Cardiac fibroblast (primary cell): ENCODE measurements at places on chromosomes 5 and 9.

DNA sequence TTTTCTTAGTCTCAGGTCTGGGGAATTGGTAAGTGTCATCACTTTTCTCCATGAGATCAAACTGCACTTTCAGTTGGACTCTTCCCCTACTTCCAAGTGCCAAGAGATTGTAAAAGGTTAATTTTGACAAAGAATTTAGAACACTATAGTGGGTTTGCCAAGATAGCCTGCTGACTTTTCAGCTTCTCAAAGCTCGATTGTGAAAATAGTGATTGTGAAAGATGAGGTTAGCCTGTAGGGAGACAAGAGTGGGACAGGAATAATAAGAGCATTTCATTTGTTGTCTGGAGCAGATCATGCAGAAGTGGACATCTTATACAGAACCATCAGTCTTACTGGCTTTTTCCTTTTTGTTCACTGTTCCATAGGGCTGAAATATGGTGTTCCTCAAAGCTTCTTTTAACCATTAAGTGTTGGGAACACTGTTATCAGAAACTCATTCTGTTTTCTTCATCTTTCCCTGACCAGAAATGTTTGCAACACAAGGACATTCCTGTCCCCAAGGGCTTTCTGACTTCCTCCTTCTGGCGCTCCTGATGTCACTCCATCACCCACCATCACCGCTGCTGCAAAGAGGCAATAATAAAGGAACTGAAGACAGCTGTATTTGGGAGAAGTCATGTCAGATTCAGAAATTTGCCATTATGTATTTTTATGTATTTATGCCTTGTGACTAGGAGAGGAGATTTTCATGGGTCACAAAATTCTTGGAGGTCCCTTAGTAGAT, 11.6 kb upstream of the SPTAN1 start:
- peak; percentile 39 for DNase-seq

DNA sequence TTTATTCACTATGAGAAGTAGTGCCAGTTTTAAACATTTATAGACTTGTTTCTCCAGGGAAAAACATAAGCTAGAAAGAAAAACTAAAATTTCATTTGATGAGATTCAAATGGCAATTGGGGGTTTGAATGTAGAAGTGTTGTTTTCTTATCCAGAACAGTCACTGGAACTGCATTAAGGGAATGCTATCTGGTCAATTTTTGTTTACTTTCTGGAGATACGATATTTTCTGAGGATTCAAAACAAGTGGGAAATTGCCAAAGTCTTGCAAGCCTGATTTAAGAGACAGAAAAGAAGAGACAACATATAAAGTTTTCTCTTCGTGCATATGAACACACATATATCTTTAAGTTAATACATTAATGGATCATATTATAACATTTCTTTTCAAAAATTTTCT, 118.4 kb downstream of the NXNL2 start:
- peak; percentile 13 for DNase-seq

- DNase-seq, result no peak
Observed at GRCh38 chr5:142796492-142797109, 26.4 kb downstream of the ARHGAP26 start.

DNA sequence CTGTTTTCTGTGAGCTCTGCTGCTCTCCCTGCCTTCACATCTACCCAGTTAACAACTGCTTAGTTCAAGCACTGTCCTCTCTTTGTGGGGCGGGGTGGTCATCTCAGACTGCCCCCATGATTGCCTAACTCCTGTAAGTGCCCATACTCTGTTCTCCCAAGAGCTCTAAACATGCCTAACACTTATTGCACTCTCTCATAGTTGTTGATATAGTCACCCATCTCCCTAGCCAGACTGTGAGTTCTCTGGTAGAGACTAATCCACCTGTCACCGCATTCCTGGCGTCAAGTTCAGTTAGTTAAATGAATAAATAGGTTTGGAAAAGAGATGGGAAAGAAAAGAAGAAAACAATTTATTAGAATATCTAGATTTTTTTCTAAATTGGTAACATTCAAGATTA, 18.3 kb upstream of the MUSK start:
- peak; percentile 89 for DNase-seq

DNA sequence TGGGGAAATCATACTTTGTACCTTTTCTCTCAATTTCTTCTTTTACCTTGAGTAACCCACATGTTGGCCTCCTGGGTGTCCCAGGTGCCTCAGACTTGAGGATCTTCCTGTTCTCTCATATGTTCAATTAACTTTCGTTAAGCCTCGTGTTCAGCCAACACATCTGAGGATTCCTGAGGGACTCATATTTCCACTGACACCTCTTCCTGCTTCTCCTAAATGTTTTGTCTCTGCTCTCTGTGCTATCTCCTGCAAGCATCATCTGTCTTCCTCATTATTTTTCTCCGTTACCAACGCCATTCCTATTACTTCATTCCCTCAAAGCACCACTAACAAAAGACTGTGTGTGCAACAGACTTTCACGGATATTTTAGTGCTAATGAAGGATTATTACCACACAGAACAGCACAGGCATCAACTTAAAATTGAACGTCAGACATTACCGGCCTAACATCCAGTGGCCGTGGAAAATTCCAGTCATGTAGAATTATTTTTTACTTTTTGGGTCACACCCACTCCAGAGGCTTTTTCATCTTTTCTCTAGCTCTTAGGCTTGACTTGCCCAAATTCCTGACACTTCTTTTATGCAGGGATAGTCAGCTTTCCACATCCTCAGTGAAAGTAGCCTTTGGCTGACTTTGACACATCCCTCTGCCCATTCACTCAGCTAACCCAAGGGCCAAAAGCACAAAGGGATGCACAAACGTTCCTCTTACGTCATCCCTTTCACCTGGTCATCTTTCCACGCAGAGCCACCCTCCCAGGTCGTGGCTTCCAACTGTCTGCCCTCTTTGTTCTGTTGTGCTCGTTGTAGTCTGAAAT, 46.0 kb upstream of the OSMR start:
- DNase-seq, result no peak

GRCh38 chr9:92328225-92328624, 2.5 kb downstream of the CENPP start:
- peak; percentile 81 for DNase-seq

DNA sequence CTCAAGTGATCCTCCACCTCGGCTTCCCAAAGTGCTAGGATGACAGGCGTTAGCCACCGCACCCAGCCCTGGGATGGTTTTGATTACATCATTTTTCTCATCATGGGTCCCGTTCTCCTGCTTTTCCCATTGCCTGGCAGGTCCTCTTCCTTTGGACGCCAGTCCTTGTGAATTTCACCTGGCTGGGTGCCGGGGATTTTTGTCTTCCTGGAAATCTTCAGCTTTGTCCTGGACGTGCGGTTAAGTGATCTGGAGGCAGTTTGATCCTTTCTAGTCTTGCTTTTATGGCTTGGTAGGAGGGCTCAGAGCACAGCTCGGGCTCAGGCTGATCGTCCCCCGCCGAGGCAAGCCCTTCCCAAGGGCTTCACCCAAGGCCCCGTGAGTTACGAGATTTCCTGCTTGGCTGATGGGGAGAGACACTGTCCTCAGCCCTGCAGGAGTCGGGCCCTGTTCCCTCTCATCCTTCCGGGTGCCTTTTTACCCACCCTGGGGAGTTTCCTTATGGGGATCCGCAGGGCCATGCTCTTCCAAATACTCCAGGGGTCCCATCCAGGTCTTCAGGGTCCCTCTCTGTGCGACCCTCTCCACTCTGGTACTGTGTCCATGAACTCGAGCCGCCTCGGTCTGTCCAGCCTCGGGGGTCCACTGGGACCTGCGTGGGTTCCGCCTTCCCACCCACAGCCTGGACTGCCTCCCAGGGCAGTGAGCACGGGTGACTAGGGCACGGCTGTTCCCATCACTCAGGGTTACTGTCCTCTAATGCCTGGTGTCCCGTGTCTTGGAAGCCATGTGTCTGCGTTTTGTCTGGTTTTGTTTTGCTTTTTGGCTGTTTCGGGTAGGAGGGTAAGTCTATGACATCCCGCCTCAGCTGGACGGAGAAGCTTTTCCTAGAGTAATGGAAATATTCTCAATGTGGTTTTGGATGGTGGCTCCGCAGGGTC, 22.3 kb upstream of the EGFL7 start:
- no peak for DNase-seq

- peak; percentile 37 for DNase-seq
Observed at GRCh38 chr9:129245276-129245675, 67.2 kb upstream of the IER5L start.

DNA sequence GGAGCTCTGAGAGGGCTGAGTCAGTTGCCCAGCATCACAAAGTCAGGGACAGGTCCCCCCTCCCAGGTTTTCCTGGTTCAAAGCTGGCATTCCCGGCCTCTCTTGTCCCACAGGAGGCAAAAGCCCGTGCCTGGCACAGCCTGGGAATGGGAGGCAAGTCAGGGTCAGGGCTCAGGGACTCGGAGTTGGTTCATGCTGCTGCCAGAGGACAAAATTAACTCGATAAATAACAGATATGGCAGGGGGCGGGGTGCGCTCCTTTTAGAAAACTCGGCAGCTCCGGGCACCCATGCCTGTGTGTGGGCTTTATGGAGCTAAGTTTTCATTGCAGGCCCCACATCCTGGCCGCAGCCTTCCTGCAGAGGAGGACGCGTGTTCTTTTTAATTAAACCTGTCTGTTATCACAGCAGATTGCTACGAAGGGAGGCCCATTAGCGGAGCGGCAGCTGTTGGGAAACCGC, 62.8 kb upstream of the LMX1B start:
- DNase-seq, result no peak
